ENCODE measurements at places on chromosomes 5 and 9. TPM values are rescaled to one million over a fixed set of nuclear protein-coding genes. Genes with fewer than 3 reads are reported as not detected.

DNA sequence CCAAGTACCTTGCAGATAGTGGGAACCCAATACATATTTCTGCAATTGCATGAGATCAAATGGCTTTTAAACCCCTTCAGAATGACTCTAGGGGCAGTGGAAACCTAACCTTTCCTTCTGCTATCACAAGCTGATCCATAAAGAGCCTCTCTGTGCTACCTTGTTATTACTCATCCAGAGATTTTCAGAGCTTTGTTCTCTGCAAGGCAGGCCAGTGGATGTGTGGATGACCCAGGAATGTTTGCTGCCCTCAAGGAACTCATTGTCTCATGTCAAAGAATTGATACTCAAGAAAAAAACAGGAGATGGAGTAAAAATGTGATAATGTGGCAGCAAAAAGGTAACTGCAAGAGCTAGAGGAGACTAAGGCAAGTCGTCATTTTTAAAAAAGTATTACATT lies 164.1 kb downstream of the HMHB1 start:
- no peaks in the 10 kb centered on the region for H3K4me1 ChIP-seq
- no peak overlapping the region for H3K4me3 ChIP-seq

- H3K27me3 ChIP-seq, result no peaks in the 10 kb centered on the region
- no peak for DNase-seq
- H3K4me3 ChIP-seq, result no peak overlapping the region
- H3K4me1 ChIP-seq, result no peaks in the 10 kb centered on the region
Measured at GRCh38 chr5:97297063-97297703, 114.1 kb upstream of the RIOK2 start.

Gene FSTL4
- not detected for polyA plus RNA-seq

Gene DRD1
- 0.06 TPM for polyA plus RNA-seq

DNA sequence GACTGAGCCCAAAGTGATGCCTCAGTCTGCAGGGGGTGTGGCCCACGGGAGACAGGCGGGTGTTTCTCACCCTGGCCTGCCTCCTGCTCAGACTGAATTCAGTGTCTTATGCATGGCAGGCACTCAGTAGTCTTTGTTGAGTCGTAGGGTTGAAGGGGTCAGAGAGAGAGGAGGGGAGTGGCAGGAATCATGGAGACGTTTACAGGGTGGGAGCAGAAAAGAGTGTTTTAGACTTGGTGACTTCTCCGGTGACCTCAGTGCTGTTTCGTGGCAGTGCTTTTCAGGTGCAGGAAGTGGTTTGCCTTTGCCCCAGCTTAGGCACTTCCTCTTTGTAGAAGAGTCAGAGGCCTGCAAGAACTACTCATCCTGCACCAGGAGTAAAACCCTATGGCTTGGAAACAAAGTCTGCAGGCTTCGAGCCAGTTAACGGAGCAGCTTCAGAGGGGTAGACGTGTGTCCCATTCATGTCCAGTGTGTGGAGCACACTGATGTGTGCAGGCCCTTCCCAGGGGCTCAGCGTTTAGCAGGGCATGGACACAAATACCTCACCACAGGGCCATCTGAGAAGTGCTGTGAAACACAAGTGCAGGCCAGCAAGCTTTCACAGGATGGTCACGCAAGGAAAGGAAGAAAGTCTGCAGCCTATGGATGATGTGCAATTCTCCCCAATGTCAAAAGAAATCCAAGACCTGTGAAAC lies 24.5 kb upstream of the SEMA4D start:
- no peaks in the 10 kb centered on the region for H3K27me3 ChIP-seq
- DNase-seq, result no peak
- H3K4me1 ChIP-seq, result no peaks in the 10 kb centered on the region
- H3K36me3 ChIP-seq, result no peaks in the 10 kb centered on the region

Gene STPG3
- polyA plus RNA-seq, result not detected
